ENCODE measurements at places on chromosomes 16 and 17. TPM values are rescaled to one million over a fixed set of nuclear protein-coding genes. Genes with fewer than 3 reads are reported as not detected.

DNA sequence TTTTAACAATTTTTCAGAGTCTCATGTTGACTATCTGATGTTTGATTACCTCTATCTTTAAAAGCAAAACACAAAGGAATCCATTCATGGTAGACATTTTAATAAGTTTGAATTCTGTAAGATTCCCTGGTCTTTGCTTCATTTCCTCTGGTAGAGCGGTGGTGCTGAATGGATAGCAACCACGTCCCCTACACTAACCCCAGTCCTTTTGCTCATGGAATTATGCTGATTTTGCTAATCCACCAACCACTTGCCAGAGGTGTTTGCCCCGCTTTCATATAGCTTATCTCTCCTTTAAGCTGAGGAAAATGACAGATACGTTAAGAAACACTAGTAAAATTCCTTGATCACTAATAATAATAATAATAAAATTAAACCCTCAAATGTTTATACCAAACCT, 9.5 kb downstream of the KCNJ16 start:
- DNase-seq: no peak

Gene CMTM2
- total RNA-seq: not detected

- no peak for DNase-seq
Measured at GRCh38 chr17:57037411-57037810, 47.6 kb upstream of the AKAP1 start.

Gene CPHXL2
- not detected for total RNA-seq

DNA sequence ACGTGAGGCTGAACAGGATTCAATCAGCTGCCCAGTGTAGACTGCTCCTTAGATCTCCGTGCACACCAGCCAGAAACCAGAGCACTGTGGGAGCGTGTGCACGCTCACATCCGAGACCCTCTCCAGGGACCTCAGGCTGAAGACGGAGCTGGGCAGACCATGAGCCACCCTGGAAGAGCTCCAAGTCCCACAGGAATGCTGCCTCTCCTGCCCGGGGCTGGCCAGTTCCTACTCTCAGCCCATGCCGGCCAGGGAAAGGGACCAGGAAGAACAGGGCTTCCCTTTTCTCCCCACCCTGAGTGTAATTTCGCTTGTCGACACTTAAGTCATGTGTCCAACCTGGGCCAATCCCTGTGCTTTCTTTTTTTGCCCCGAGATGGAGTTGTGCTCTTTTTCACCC, 6.9 kb downstream of the ALYREF start:
- DNase-seq: no peak

Gene KCNJ18
- not detected for total RNA-seq

DNA sequence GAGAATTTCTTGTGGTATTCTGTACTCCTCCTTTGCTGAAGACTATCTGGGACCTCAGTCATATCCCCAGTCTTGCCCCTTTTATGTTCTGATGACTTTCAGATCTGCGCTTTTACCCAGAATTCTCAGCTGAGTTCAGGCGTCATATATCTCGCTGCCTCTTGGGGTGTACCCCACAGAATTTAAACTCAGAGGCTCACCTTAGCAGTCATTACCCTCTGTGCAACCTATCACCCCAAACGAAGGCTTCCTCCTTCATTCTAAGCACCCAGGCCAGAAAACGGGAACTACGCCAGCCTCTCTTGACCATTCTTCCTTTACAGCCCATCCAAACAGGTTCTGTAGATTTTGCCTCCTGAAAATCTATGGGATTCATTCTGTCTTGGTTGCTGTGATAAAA, 574.8 kb upstream of the C16orf82 start:
- no peak for DNase-seq

Gene IRX6
- total RNA-seq: 1.4 TPM

Gene KANSL1
- 145 TPM for total RNA-seq

- peak; percentile 98 for DNase-seq
Measured at GRCh38 chr17:50199803-50200456, 1.5 kb downstream of the COL1A1 start.

DNA sequence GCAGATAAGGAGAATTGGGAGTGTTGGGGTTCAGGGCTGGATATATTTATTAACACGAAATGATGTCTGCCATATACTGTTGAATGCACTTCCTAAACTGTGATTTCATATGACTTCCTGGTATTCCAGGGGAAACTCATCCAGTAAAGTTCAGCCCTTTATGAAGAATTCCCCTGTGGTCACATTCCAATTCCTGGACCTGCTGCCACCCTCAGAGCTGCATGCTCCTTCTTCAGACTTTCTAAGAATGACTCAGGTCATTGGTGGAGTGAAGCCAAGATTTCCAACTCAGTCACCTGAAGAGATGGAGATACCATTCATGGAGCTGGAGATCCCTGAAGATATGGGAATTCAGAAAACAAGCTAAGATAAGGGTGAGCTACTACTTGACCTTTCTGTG, 114.2 kb upstream of the TMEM97 start:
- DNase-seq: no peak

Gene HBA2
- 1.2 TPM for total RNA-seq

DNA sequence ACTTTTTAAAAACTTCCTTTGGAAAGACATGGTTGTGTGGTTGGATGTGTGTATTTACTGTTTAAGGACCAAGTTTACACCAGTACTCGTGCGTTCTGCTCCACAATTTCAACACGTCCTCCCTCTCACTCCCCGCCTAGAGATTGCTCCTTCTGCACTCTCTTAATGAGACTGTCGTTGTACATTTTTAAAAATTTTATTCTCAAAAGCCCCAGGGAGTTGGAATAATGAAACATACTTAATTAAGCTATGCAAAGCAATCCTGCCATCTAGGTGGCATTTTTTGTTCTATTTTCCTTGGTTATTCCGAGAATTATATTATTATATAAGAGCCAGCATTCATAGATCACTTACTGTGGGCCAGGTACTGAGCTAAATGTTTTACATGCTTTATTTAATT, 264.5 kb downstream of the GRIN2A start:
- DNase-seq: no peak

DNA sequence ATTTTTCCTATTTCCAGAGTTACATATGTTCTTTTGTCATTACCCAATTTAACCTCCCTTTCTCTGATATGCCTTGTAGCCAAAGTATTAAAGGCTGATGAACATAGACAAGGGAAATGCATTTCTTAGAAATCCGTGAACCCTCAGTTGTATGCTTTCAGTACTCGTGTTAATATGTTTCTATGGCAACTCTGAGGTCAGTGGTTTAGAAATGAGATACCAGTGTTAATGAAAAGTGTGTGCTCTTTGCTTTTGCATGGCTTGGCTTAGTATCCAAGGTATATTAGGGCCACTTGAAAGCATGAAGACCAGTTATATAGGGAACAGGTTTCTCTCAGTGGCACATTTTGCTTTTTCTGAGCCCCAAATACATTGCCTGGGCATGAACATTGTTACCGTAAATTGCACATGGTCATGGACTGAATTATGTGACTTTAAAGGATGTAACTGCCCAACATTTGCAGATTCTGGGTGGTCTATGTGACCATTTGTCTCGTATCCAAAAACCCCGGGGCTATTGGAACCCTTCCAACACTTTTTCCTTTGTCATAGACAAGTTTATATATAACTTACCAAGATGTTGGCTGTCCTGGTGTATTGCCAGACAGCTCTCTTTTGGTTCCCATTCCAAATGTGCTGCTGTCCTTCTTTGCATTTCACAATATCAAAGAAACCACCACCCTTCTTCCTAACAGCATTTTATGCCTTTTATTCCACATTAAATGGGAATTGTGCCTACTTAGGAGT, 17.5 kb downstream of the ABHD15 start:
- DNase-seq: peak; percentile 21

Gene SLC12A3
- total RNA-seq: not detected

- no peak for DNase-seq
Measured at GRCh38 chr16:69350536-69351133, 951 bp downstream of the TMED6 start.

- peak; percentile 88 for DNase-seq
Measured at GRCh38 chr16:21685034-21685455, 21.3 kb downstream of the OTOA start.

- DNase-seq: no peak
Measured at GRCh38 chr17:42399121-42399520, 10.9 kb upstream of the STAT3 start.

DNA sequence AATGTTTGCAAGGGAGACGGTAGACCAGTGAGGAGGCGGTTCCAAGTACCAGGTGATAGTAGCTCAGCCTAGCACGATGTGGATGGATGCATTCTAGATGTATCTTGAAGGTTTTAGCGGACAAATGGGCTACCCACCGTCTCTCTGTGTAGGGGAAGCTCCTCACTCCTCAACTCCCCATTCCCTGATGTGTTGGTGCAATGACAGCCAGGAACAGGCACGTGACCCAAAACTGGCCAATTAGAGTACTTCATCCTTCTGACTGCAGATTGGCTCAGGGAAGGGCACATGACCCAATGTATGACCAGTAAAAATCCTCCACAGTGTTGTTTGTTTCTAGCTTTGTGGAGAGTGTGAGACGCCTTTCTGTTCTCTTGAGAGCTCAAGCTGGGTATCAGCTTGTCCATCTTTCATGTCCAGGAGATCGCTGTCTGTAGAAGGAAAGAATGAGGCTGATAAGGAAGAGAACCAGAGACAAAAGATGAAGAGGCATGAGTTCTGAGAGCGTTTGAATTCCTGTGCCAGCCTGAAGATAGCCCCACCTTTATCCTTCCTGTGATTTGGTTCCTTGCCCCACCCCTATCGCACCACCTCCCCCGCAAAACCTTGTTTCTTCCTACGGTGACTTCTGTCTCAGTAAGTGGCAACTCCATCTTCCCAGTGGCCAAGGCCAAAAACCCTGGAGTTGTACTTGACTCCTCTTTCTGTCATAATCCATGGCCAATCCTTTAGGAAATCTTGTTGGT, 2.3 kb upstream of the BORCS6 start:
- peak; percentile 98 for DNase-seq

Gene PNMT
- not detected for total RNA-seq

- no peak for DNase-seq
Measured at GRCh38 chr16:1010815-1011214, 29.2 kb downstream of the SOX8 start.

Gene ESRP2
- total RNA-seq: 59.7 TPM

Data from endodermal cell (in vitro differentiated cells).